Mesenteric fat pad (tissue), 1 donor: ENCODE measurements at places on chromosomes 6 and 20. TPM values are rescaled to one million over a fixed set of nuclear protein-coding genes. Genes with fewer than 3 reads are reported as not detected.

The TOX2 gene
- total RNA-seq, result 1.2 TPM

The TRIM15 gene
- not detected for total RNA-seq

The BPIFB3 gene
- total RNA-seq, result not detected

The FUT9 gene
- total RNA-seq, result not detected
